Breast epithelium (tissue), 4 donors: ENCODE measurements at places on chromosomes 4 and X.

DNA sequence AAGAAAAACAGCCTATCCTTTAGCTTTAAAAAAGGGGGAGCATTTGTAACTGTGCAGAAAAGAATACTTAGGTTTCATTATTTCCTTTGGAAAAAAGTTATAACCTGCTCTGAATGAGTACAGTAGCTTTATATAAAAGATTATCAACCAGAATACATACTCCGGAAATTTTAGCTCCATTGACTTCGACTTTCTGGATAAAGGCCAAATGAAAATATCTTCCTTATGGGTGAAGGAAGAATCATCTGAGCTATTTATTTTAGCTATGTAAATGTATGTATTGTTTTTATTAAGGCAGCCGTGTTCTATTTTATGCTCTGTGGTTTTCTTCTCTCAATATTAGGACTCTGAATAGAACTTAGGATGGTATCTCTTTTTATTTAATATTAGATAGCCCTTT lies 69.0 kb upstream of the ETNPPL start:
- no peak for DNase-seq

- DNase-seq: no peak
Measured at GRCh38 chrX:153386097-153386496, 15.1 kb downstream of the PNMA6E start.

GRCh38 chr4:7320206-7320797 lies 114.4 kb downstream of the PSAPL1 start:
- DNase-seq: no peak

DNA sequence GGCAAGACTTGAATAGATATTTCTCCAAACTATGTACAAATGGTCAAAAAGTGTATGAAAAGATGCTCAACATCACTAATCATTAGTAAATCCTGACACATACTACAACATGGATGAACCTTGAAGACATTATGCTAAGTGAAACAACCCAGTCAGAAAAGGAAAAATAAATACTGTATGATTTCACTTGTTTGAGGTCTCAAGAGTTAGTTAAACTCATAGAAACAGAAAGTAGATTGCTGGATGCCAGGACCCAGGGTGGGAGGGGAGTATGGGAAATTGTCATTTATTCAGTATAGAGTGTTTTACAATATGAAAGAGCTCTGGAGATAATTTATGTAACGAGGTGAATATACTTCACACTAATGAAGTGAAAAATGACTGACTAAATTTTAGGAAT lies 32.4 kb downstream of the PRMT9 start:
- DNase-seq: no peak

GRCh38 chr4:3302786-3303564 lies 10.2 kb downstream of the RGS12 start:
- DNase-seq: no peak

DNA sequence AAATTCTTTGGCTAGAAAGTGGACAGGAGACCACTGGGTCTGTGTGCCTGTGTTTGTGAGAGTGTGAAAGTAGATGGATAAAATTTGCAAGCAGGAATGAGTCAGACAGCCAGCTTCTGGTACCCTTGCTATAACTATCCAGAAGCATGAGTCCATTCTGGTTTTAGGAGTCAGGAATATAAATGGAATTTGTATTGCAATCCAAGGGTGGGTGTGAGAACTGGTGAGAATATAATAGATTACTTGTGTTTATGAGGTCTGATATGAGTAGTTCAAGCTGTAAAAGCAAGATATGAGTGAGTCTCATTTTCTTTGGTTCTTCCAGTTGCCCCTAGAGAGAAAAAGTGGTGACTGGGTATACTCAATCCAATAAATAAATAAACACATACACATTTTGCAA lies 212.7 kb upstream of the TAPT1 start:
- no peak for DNase-seq

DNA sequence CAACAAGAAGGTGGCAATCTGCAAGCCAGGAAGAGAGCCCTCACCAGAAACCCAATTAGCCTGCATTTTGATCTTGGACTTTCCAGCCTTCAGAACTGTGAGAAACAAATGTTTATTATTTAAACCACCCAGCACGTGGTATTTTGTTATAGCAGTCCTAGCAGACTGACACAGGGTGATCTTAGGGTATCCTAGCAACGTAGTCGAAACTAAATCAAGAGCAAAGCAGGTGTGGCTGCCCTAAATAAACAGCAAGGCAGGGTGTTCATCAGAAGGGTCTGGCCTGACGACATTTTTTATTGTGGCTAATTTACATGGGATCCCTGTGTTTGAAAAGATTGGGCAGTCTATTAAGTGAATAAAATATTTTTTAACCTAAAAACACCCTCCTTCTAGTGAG lies 198.8 kb downstream of the VEGFC start:
- no peak for DNase-seq

DNA sequence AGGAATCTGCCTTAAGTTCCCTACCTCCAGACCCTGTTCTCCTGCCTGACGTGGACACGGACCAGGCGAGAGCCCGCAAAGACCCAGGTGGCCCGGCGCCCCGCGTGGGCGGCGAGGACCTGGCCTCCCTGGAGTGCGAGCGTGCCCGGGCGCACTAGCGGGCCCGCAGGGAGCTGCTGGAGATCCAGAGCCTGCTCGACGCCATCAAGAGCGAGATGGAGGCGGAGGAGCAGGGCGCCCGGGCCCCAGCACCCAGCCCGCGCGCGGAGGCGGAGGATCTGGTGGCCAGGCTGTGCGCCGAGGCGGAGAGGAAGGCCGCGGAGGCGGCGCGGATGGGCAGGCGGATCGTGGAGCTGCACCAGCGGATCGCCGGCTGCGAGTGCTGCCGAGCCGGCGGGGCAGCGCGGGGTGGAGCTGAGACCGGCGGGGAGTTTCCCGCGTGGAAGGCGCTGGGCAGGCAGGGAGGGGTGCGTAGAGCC lies 18.2 kb downstream of the MRFAP1 start:
- peak; percentile 56 for DNase-seq
